ENCODE measurements at places on chromosomes 6 and 20.

DNA sequence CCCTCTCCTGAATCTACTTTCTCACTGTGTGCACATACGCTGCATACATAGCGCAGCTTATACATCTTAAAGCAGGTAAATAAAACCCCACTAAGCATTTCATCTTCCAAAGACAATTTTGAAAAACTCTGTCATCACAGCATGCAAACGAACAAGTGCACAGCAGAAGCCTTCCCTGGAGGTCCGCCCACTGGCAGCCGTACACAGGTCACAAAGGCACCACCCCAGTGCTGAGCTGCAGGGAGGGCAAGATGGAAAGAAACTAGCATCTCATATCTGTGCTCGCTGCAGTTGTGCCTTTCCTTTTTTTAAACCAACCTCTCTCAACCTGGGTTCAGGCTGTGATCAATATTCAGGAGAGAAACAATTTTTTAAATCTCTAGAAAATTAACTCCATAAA lies 73.3 kb downstream of the HUS1B start:
- no peak for DNase-seq

- DNase-seq, result no peak
These were observed 258.6 kb upstream of the SPTLC3 start for GRCh38 chr20:12750221-12750620.

- no peak for DNase-seq
These were observed 7.3 kb downstream of the NPBWR2 start for GRCh38 chr20:64099880-64100565.

DNA sequence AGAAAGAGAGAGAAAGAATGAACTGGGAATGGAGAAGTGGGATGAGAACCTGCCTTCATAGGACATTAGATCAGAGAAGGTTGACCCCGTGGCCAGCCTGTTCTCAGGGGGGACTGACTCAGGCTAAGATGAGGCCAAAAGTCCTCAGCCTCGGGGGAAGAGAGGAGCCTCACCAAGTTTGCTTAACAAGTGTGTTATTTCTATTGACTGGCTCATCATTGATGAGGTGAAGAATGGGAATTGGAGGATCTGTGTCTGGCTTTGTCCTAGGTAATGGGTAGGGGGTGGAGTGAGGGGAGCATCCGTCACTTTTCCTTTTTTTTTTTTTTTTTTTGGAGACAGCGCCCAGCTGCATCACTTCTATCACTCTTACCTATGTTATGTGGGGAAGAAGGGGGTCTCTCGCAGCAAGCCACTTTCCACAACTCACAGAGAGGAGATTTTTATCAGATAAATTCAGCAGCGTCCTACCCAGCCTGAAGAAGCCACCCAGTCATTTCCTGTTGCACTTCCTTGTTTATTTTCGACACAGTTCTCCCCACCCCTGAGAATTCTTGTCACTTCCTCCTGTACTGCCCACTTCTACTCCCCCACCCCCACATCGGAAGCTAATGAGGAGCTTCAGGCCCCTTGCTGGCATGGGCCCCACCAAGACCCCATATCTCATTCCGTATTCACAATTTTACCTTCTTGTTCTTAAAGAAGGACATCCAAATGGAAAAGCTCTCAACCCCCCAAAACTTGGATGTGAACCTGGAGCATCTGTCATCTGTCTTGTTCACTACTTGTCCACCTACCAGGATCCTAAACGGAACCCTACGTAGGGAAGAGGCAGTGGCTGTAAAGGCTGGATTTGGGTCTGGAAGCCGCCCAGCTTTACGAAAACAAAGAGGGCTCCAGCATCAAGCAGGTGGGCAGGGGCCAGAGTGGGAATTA lies 2.8 kb upstream of the RNASET2 start:
- DNase-seq, result no peak

DNA sequence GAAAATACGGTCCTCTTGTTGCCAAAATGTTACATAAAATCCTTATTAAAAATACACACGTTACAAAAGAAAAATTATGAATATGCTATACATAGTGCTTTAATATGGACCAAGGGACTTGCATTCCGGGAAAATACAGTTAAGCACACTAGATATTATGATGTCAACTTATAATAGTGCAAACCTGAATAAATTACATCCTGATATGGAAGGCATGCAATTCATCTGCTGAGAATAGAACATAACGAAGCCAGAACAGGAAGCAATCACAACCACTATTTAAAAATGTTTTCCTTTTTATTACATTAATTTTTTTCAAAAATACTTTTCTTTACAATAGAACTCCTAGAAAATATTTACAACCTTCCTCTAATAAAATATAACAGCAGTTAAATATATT lies 7.8 kb upstream of the MRPS10 start:
- DNase-seq, result no peak

- peak; percentile 68 for DNase-seq
These were observed 45.9 kb downstream of the FGD2 start for GRCh38 chr6:37051138-37052026.
